ENCODE measurements at places on chromosomes 1 and 21.

DNA sequence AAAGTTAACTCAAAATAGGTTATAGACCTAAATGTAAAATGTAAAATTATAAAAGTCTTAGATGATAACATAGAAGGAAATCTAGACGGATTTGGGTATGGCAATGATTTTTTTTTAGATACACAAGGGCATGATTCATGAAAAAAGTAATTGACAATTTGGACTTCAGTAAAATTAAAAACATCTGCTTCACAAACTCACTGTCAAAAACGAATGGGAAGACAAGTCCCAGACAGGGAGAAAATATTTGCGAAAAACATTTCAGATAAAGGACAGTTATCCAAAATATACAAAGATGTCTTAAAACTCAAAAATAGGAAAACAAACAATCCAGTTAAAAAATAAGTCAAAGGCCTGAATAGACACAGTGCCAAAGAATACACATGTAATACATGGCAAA, 9.7 kb upstream of the PTGS2 start:
- DNase-seq: no peak

- no peak for DNase-seq
Measured at GRCh38 chr1:230863449-230863848, 4.9 kb downstream of the C1orf198 start.

- no peak for DNase-seq
Measured at GRCh38 chr1:231431665-231432415, 9.8 kb upstream of the EGLN1 start.

GRCh38 chr1:89260566-89261255, 11.9 kb downstream of the GBP5 start:
- DNase-seq: no peak

GRCh38 chr1:54255026-54255702, 55.2 kb downstream of the MRPL37 start:
- DNase-seq: no peak

- no peak for DNase-seq
Measured at GRCh38 chr1:101290922-101291561, 54.2 kb downstream of the S1PR1 start.

DNA sequence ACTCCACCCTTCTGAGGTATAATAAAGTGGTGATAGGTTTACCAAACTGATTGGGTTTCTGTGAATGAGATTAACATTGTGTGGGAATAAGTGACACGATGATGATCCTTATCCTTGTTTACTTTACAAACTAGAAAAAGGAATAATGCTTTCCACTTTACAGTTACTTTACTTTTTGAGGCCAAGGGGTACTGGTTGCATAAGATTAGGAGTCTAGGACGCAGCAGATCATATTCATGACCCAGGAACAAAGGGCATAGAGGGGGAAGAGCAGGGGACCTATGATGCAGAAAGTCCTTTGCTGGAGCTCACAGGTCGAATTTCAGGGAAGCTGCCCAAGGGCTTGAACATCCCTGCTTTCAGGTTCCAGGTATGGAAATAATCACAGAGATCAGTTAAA, 20.4 kb downstream of the FGGY start:
- DNase-seq: no peak

DNA sequence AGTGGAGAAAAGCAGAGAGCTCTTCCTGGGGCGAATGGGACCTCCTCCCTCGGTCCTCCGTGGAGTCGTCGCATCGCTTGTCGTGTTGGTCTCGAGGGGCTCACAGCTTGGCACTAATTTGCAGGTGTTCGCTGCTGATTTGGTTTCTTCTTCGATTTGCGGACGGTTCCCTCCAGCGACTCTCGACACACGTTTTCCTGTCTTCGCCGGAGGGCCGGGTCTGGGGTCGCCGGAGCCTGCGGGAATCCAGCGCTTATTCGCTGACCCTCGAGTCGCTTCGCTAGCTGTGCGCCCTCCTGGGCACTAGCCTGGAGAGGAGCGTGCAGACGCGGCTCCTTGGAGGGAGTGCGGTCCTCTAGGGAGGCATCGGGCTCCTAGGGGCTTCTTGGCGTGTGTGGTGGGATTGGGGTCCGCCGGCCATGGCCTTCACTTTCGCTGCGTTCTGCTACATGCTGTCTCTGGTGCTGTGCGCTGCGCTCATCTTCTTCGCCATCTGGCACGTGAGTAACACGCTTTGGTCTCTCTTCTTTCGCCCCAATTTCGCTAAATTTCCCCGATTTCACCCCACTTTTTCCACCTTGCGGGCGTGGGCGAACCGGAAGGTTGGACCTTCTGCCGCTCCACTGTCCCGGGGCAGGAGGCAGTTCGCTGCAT, 766 bp downstream of the CNIH3 start:
- no peak for DNase-seq

- no peak for DNase-seq
Measured at GRCh38 chr1:104868794-104869193, 1119.1 kb downstream of the AMY1C start.

DNA sequence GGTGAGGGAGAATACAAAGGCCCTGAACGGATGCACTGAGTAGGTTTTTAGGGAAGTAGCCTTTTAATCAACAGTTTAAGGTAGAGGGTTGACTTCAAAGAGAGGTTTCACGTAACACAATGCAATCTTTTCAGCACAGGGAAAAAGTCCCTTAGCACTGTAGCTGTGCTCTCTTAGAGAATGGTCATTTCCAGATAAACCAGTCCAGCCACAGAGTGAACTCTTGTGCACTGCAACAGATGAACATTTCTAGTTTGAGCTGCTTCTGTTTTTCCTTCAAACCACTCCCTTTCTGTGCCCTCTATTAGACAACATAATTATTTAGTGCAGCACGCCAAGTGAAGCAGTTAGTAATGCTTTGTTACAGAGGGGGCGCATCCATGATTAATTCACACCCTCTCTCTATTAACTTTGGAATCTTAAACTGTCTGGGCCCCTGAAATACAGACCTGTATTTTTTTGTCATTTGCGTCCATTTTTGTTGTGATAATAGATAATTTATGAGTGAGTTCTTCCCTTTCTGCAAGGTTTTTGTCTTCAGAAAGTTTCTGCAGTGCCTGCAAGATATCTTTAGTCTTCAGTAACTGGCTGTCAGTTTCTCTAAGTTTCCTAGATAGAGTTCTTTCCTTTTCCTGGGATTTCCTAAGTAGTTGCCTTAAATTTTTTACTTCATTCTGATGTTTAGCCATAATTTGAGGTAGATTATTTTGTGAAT, 22.9 kb downstream of the LCA5L start:
- DNase-seq: no peak

GRCh38 chr1:104746994-104747393, 997.3 kb downstream of the AMY1C start:
- DNase-seq: no peak

- no peak for DNase-seq
Measured at GRCh38 chr1:47650611-47651010, 212.8 kb downstream of the FOXD2 start.

DNA sequence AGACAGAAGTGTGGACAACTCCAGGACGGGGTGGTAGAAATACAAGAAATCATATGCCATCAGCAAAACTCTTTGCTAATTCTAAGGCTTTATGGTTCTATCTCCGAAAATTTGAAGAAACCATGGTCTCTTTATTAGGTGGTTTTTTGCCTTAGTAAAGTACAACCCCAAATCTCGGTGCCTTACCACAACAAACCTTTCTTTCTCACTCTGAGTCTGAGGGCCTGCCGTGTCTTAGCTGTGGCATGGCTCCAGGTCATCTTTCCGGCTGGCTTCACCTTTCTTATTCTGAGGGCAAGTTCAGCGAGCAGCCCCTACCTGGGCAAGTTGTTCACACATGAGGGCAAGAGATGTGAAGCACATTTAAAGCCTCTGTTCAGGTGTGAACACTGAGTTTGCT, 280.6 kb downstream of the TTLL7 start:
- DNase-seq: no peak

DNA sequence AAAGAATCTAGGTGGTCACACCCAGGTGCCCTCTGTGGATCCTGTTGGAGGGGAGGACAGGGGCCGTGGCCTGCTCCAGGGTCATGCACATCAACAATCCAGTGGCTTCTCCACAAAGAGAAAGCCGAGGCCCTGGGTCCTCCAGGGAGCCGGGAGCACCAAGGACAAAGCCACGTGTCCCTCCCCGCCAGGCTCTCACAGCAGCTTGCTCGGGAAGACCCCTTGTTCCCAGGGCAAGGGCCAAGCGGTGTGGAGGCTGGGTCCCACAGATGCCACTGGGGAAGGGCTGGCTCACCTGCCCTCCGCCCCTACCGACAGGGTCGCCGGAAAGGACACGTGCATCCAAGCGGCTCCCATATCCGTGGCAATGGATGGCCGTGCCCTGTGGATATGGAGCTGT, 192.9 kb upstream of the VAMP3 start:
- no peak for DNase-seq

Measured in stimulated activated CD4-positive, alpha-beta T cell treated with anti-CD3 and anti-CD28 coated beads, Interleukin-4, amount 100 ng/mL, for 1 hour (primary cell).